ENCODE measurements at places on chromosomes 7 and 10.

- no peak for DNase-seq
Measured at GRCh38 chr7:147519062-147519461, 1071.5 kb upstream of the C7orf33 start.

- DNase-seq = no peak
Measured at GRCh38 chr7:32892521-32893206, 1.1 kb upstream of the KBTBD2 start.

DNA sequence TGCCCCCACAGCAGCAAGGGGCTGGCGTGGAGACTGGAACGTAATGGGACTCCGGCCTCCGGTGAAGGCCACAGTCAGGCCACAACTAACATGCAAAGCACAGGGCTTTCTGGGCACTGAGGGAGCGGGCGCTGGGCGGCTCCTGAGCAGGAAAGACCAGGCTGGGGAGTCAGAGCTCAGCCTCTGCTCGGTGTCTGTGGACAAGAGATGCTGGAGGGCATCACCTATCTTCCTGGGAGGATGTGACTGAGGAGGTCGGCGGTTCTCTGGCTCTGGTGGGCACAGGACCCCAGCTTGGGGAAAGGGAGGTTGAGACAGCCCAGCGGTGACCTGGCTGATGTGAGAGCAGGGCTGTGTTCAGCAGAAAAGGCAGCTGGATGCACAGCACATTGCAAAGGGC, 11.7 kb downstream of the CNPY1 start:
- no peak for DNase-seq

DNA sequence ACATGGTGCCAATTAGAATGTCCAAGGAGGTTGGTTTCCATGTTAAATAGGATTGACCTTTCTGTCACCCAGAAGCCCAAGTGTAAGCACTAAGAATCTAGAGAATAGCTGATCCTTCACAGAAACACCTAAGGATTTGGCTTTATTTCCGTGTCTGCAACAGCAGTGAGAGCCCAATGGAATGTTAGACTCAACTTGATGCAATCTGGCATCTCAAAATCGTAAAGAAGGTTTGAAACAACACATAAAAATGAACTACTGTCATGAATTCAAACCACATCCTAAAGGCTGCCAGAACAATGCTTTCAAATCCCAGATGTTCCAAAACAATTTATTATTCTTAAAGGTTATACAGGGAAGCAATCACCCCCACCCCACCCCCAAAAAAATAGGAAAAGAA, 18.6 kb downstream of the PPP1R3C start:
- no peak for DNase-seq

DNA sequence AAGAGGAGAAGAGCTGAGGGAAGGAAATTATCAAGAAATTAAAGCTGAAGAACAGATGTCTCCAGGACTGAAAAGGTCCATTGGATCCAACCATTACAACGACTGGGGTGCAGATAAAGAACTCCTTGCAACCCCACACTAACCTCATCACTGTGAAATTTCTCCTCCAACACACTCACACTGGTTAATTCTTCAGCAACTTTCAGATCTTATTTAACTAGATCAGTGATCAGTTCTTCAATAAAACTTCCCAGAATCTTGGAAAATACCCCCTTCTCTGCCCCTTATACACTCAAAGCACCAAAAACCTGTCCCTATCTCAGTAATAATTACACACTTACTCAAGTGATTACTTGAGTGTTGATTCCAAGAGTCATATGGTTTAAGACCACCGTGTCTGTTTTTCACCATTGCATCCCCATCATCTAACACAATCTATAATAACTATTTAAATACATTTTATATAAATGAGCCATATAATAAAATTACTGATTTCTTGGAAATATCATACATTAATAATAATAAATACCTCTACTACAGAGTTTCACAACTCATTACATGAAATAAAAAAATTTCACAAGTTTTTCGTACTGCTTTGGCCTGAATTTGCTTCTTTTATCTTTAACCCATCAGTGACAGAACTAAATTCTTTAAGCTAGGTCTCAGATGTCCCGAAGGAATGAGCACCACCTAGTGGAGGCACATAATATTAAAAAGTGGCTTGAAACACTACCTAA, 123.7 kb downstream of the MPP7 start:
- DNase-seq = no peak

DNA sequence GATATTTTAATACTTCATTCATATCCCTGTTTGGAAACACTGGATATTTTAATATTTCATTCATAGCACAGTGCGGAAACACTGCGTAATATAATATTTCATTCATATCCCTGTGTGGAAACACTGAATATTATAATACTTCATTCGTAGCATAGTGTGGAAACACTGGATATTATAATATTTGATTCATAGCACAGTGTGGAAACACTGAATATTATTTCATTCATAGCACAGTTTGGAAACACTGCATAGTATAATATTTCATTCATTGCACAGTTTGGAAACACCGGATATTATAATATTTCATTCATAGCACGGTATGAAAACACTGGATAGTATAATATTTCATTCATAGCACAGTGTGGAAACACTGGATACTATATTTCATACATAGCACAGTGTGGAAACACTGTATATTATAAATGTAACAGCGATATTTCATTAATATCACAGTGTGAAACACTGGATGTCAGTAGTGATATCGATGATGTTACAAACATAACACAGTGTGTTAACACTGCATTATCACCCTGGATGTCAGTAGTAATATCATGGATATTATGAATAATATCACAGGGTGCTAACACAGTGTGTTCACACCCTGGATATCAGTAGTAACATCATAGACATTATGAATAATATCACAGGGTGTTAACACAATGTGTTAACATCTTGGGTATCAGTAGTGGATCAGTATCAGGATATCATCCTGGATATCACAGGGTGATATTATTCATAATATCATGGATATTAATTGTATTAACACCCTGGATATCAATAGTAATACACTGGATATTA, 2.9 kb upstream of the TMEM225B start:
- no peak for DNase-seq

GRCh38 chr7:101999393-101999792, 182.0 kb downstream of the CUX1 start:
- DNase-seq = no peak
